ENCODE measurements at places on chromosomes 4 and X.

- DNase-seq = no peak
Measured at GRCh38 chrX:42189576-42189975, 266.2 kb upstream of the CASK start.

GRCh38 chr4:71262161-71262560, 76.7 kb upstream of the SLC4A4 start:
- no peak for DNase-seq

- no peak for DNase-seq
Measured at GRCh38 chr4:146098397-146098796, 77.1 kb upstream of the LSM6 start.

- no peak for DNase-seq
Measured at GRCh38 chrX:143894938-143895337, 11.1 kb downstream of the UBE2NL start.

- peak; percentile 73 for DNase-seq
Measured at GRCh38 chrX:111098874-111099273, 2.9 kb downstream of the PAK3 start.

- no peak for DNase-seq
Measured at GRCh38 chr4:47451657-47452056, 11.8 kb downstream of the COMMD8 start.

- no peak for DNase-seq
Measured at GRCh38 chr4:124060261-124060918, 652.1 kb downstream of the ANKRD50 start.

DNA sequence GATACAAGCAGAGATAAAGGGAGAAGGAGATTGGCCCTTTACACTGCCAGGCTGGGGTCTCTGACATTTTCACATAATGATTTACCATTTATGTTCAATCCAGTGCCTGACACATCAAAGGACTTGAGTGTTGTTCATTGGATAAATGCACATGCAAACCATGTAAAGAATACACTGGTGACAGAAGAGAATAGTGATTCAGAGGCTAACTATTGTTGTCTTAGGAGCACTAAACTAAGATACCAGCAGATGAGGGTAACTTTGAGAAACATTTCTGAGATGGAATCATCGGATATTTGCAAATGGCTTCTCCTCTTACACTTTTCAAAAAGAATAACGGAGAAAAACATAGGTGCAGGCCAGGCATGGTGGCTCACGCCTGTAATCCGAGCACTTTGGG, 67.3 kb upstream of the HHIP start:
- no peak for DNase-seq

GRCh38 chr4:16289897-16290554, 63.8 kb upstream of the TAPT1 start:
- DNase-seq = peak; percentile 16

GRCh38 chrX:10474510-10474909, 145.9 kb downstream of the MID1 start:
- no peak for DNase-seq

GRCh38 chrX:108735679-108736508, 469 bp downstream of the IRS4 start:
- DNase-seq = no peak

DNA sequence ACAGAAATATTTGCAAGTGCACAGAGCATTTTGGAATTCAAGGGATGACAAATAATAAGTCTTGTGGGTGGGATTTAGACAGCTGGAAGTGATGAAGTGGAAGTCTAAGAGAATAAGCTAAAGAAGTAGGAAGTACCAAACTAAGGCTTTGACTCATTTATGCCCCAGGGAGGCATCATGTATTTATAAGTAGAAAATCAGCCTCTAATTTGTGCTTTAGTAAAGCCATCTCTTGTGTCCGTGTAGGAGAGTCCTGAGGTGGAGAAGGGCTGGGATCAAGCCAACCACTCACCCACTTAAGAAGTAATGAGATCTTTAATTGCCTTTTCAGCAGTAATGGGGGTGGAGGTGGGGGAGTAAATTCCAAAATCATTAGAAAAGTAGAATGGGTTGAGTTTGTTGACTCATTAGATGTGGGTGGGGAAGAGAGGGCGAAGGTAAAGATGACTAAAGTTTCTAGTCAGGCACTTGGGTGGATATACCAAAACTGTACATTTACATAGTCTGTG, 356.7 kb downstream of the STIM2 start:
- DNase-seq = no peak

DNA sequence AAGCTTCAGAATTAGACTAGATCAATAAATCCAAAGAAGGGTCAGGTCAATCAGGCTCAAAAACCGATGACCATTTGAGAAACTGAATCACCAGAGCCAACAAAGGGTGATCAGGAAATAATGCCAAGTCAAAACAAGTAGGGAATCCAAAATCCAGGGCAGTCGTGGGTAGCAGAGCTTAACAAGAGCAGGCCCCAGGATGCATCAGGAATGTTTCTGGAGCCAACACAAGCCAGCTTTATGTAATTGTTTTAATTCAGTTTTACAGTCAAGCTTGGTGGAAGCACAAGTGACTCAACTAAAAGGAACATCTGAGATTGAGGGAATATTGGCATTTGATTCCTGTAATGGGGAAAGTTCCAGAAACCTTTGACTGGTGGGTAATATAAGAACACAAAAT, 237.9 kb upstream of the EDA2R start:
- DNase-seq = no peak

DNA sequence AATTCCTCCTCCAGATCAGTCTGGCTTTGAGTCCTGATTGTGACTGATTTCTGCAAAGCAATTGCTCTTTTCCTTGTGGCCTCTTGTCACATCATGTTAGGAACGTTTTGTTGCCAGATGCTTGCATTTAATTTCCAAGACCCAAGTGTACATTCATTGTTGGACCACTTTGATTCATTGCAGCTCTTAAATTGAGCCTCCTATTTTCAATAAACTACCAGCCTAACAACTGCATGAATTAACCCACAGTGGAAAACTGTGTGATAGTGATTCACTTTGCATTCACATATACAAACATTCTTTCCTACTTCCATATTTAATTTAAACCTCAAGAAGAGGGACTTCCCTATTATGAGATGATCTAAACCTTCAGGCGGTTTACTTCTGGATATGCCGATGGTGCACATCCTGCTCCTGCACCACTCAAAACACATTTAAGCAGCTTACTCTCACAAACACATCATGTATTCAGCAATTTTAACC, 118.4 kb downstream of the AFF1 start:
- no peak for DNase-seq

All from CD4-positive, alpha-beta memory T cell (primary cell).